Cardiac muscle cell (in vitro differentiated cells and primary cell): ENCODE measurements at places on chromosomes 12 and 14.

- no peak for DNase-seq
Measured at GRCh38 chr14:20811986-20812975, 9.6 kb upstream of the RNASE1 start.

GRCh38 chr12:31321897-31322228 is 4.1 kb downstream of the SINHCAF start:
- DNase-seq: peak; percentile 58

DNA sequence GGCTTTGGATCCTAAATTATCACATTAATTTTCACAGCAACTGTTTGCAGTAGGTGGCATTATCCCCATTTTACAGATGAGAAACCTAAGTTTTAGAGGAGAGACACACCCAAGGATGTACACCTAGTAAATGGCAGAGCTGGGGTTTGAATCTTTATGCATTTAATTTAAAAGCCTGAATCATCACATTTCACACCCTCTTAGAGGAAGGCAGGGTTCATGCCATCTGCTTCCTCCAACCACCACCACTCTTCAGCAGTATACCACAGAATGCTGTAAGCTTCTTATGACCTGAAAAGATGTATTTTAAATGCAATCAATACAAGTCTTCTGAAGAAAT is 90.3 kb downstream of the CRADD start:
- no peak for DNase-seq

- peak; percentile 52 for DNase-seq
Measured at GRCh38 chr12:106416273-106416672, 58.7 kb downstream of the POLR3B start.

DNA sequence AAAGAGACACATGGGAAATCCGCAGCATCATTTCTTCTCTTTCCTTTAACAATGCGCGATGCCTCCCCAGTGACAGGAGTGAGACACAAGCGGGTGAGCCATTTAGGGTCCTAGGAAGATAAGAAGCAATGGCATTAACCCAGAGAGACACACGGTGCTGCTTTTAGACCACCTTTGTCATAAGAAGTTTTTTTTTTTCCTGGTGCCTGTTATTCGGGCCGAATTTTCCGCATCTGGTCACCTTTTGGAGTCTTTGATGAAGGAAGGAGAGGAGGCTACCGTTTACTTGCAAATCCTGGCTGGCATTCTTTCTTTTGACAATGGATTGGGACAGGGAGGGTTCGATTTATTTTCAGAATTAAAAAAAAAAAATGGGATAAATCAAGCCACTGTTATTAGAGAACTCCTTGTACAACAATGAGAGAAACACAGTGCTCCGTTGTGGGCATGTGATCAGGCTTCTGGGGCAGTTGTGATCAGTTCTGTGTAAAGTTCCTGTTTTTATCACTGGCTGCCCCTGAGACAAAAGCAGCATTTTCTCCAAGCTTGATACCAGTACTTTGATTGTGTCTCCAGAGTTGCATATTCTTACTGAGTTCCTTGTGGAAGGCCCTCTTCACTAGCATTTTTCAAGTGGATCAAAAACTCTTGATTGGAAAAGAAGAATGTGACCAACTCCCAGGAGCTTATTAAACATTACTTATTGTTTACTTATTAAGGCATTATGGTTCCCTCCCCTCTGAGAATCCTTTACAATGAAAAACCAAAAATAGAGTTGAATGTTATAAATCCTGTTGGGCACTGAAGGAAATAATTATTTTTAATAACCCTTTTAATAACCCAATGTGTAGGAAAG is 1.1 kb downstream of the DIP2B start:
- DNase-seq: peak; percentile 24

DNA sequence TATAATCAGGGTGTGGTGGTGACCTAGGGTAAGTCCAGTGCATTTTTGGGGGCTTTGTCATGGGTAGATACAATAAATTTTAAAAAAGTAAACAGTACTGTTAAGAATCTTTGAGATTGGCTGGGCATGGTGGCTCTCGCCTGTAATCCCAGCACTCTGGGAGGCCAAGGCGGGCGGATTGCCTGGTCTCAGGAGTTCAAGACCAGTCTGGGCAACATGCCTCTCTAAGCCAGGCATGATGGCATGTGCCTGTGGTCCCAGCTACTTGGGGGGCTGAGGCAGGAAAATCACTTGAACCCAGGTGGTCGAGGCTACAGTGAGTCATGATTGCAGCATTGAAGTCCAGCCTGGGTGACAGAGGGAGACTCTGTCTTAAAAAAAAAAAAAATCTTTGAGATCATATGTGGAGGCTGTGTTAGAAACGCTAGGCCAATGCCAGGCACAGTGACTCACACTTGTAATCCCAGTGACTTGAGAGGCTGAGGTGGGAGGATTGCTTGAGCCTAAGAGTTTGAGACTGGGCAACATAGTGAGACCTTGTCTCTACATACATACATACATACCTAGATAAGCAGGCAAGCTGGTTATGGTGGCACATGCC is 67.7 kb downstream of the PRKCH start:
- DNase-seq: no peak

- peak; percentile 62 for DNase-seq
Measured at GRCh38 chr14:33676135-33676566, 274.7 kb downstream of the EGLN3 start.

DNA sequence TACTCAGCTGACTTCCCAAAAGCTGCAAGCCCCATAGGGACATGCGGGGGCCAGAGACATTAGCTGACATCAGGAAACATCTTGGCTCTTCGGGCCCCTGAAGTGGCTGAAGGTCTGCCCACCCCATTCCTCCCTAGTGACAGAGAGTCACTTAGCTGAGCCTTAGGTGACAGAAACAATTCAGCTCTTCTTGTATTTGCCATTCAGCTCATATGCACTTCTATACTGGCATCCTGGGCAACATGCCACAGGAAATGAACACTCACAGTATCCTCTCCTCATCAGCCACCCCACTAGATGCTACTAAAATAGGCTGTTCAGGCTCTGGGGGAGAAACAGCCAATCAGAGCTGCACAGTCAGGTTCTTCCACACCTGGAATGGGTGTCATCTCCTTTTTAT is 3.4 kb downstream of the DCTN2 start:
- DNase-seq: no peak

DNA sequence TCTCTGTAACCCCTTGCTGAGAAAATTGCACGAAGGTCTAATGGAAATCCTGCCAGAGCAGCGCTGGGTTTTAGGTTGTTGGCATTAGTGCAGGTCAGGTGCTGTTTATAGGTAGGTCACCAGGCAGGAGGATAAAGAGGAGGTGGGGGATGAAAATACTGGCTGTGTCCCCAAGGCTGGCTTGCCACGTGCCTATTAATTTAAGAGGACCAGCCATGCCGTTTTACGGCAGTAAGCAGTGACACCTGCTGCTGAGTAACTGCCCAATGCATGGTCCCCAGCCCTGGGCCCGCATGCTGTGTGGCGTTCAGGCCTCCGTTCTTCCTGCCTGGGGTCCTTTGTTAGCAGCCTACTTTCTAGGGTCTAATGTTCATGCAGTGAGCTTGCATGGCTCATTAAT is 67.2 kb downstream of the WDR20 start:
- DNase-seq: no peak

DNA sequence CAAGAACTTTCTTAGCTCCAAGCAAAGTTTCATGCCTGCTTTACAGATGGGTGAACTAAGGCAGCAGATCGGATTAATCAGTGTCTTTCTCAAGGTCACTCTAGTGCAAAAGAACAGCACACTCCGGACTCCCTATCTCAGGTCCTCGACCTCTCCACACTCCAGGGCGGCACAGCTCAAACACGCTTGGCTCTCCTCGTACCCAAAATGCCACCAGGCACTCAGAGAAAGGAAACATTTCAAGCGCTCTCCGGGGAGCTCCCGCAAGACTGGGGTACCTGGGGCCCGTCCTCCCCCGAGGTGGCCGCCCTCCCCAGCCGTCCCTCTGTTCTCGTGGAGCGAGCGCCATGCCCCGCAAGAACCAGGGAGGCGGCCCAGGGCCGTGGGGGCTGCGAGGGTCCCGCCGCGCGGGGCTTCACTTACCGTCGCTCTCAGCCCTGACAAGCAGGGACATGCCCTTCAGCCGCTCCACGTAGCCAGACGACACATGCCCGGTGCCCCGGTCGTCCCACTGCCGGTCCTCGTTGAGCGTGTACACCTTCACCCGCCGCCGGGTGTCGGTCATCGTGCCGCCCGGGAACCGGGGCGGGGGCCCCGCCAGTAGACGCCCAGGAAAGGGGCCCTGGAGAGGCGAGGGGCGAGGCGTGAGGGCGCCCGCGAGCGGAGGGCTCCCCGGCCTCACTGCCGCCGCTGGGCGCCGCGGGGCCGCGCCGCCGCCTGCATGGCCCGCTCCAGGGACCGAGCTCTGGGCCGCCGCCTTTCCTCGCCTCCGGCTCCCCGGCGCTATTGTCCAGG is 830 bp downstream of the PPP4R3A start:
- DNase-seq: peak; percentile 63

DNA sequence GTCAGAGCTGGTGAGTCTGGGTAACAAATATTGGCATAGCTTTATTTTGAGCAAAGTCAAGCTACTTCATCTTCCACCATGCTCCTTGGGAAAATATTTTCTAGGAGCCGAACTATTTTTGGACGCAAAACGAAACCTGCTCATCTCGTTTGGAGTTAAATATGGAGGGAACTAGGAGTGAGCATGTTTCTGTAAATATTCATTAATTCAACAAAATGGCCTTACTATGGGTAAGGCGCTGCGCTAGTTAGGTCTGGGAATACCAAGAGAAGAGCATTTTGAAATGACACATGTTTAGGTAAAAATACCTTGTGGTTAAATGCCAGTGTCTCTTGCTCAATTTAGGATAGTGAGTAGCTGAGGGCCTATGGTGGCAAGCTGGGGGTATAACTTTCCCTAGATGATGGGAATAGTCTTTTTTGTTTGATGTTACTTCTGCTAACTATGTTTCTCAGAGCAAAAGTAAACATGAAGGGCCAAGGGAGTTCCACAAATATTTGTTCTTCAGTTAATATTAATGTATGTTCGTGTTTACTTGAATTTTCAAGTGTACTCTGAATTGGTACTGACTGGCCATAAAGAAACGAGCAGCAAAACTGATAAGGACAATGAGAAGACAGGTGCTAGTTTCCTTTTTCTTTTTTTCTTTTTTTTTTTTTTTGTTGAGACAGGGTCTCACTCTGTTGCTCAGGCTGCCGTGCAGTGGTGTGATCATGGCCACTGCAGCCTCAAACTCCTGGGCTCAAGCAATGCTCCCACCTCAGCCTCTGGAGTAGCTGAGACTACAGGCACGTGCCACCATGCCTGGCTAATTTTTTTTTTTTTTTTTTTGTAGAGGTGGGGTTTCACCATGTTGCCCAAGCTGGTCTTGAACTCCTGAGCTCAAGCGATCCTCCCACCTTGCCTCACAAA is 77.7 kb downstream of the MAP1LC3B2 start:
- DNase-seq: no peak

DNA sequence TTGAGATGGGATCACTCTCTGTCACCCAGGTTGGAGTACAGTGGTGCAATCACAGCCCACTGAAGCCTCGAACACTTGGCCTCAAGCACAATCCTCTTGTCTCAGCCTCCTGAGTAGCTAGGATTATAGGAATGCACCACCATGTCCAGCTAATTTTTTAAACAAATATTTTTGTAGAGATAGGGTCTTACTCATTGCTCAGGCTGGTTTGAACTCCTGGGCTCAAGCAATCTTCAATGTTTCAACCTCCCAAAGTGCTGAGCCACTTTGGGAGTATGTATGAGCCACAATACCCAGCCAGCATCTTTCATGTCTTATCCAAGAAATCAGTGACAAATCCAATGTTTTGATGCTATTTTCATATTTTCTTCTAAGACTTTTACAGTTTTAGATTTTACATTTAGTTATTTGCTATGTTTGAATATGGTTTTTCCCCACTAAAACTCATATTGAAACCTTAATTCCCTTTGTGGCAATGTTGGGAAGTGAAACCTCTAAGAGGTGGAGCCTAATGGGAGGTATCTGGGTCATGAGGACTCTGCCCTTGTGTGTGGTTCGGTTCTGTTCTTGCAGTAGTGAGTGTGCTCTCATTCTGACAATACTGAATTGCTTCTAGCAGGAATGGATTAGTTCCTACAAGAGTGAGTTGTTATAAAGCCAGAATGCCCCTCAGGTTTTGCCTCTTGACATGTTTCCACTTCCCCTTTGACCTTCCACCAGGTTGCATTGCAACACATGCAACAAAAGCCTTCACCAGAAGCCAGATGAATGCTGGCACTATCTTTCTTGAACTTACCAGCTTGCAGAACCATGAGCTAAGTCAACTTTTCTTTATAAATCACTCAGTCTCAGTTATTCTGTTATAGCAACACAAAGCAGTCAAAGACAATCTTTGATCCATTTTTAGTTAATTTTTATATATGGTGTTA is 80.8 kb upstream of the AMIGO2 start:
- DNase-seq: no peak

GRCh38 chr12:19462406-19462805 is 23.1 kb downstream of the AEBP2 start:
- no peak for DNase-seq

DNA sequence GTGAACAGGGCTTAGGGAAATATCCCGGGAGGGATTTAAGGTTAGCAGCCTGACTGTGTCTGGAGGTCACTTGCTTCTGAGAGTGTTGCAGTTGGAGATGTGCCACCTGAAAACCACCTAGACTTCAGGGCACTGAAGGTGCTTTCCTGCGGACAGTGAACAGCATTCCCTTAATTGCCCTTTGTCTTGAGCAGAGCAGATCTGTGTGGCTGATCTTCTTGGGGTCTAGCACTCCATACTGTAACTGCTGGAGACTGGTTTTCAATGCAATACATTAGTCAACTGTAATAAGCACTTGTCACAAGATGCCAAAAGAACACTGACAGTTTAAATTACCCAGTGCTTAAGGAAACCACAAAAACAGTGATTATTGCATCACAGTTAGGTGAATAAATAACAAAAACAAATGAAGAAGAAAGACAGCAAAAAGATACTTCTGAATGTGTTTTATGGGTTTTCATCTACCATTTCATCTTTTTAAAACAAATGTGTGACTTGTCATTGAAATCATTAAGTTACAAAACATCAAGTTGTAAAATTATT is 111.8 kb downstream of the PRIMA1 start:
- DNase-seq: no peak

DNA sequence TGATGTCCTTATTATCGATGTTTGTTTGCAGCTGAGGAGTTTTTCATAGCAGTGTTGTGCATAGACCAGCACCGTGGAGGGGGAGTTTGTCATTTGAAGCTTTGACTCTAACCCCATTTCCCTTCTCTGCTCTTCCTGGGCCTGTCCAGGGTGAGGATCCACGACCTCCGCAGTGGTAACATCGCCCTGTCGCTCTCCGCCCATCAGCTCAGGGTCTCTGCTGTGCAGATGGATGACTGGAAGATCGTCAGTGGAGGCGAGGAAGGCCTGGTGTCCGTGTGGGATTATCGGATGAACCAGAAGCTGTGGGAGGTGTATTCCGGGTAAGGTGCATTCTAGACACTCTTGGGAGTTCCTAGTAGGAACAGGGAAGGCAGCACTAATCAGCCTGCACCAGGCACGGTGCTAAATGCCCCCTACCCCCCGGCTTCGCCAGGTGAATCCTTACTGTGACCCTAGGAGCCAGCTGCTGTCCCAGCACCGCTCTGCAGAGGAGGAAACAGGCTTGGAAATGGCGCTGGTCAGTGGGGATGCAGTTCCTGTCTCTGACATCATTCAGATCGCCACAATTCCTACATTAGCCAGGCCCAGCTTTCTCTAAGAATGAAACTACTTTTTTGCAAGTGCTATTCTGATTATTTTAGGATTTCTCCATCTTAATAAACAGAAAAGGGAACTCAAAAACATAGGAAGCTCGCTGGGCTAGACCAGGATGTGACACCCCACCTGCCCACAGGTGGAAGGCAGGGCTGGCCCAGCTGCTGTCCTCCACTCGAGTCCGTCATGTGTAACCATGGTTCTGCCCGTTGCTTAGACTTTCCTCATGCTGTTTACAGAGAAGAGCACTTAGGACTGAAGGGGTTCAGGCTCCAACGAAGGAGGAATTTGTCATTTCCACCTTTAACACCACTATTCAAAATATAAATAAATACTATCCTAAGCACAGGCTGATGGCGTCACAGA is 74.9 kb downstream of the TESC start:
- DNase-seq: no peak
